AG09309 (cell line): ENCODE measurements at places on chromosomes 3 and 15.
A peak's percentile ranks its signal among the peaks of the same experiment; 100 is the strongest.

DNA sequence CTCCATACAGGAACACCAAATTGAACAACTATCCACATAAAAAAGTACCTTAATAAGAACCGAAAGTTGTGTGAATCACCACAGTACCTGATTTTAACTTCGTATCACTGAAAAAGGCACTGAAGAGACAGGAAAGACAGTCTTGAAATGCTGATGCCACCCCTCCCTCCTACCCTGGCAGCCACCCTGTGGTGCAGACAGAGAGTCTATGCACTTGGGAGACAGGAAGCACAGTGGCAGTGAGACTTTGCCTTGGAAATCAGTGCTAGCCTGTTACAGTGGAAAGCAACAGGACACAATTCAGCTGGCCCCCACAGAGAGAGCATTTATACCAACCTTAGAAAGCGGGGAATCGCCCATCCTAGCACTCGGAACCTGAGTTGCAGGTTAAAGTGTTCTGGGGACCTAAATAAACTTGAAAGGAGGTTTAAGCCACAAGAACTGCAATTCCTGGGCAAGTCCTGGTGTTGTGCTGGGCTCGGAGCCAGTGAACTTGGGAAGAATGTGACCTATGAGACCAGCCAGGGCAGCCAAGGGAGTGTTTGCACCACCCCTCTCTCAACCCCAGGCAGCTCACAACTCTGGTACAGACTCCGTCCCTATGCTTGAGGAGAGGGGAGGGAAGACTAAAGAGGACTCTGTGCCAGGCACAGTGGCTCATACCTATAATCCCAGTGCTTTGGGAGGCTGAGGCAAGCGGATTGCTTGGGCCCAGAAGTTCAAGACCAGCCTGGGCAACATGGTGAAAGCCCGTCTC, 240.1 kb downstream of the ISL2 start:
- DNase-seq: no peak

- no peak for DNase-seq
These were observed 153.6 kb upstream of the BHLHE40 start for GRCh38 chr3:4825436-4826236.

DNA sequence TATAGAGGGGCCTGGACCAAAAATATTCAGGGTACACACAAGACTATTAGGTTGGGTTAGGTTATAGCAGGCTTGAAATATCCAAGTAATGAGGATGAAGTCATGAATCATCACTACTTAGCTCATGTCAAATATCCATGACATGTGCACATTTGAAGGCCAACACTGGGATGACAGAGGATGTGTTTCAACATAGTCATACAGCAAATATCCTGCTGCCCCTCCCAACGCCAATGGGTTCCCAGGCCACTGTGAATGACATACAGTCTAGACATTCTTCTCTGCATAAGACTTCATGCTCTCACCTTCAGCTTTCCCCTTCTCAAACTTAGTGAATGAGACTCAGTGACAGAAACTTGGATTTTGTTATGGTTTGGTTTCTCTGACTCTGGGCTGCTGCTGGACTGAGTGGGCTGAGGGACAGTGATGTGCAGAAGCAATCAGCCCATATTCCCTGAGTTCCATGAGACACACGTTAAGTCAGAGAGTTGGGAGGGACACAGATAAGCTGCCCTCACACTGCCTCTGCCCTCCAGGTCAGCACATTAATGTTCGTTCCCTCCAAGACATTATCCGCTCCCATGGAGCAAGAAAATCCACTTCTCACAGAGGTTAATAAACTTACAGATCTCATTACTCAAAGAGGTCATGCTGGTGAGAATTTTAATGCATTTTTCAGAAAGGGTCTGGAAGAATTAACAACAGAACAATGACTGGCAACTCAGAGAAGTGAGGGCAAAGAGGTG, 15.4 kb downstream of the HOMER2 start:
- no peak for DNase-seq

GRCh38 chr3:12890610-12891390, 49.4 kb upstream of the RPL32 start:
- no peak for DNase-seq

GRCh38 chr15:65578904-65579728, 31.8 kb downstream of the INTS14 start:
- DNase-seq: no peak

GRCh38 chr3:43998836-43999727, 242.6 kb upstream of the TOPAZ1 start:
- no peak for DNase-seq

DNA sequence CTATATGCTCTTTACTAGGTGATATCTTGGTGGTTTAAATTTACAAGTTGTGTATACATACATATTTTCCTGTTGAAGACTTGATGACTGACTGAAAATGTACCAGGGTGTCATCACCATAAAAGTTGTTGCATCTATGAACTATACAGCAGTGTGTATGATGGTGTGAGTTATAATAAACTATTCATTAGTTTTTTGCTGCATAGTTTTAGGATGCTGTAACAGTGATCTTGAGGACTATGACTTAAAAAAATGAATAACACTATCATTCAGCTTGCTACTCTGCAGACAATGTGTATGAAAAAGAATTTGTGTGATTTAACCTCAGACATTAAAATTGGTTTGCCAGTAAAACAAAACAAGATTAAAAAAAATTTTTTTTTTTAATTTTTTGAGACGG, 49.0 kb downstream of the UBE2E2 start:
- no peak for DNase-seq

GRCh38 chr15:41656188-41656587, 4.0 kb upstream of the MGA start:
- DNase-seq: no peak

DNA sequence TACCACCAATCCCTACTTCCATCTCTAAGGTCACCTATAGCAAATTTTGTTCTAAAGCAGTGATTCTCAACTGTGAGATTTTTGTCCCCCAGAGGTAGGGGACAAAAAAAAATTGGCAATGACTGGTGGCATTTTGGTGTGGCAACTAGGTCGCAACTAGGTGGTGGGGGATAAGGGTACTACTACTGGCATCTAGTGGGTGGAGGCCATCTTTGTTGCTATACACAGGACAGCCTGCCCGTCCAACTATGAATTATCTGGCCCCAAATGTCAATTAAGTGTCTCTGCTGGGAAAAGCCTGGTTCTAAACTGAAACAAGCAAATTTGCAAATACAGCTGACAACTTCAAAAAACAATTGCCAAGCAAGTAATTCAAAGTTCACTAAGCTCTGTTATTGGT, 1.4 kb downstream of the MTMR10 start:
- no peak for DNase-seq

GRCh38 chr3:16666206-16666605, 61.0 kb upstream of the DAZL start:
- DNase-seq: no peak

- peak; percentile 24 for DNase-seq
These were observed 375.5 kb upstream of the CFAP20DC start for GRCh38 chr3:59425371-59425770.

DNA sequence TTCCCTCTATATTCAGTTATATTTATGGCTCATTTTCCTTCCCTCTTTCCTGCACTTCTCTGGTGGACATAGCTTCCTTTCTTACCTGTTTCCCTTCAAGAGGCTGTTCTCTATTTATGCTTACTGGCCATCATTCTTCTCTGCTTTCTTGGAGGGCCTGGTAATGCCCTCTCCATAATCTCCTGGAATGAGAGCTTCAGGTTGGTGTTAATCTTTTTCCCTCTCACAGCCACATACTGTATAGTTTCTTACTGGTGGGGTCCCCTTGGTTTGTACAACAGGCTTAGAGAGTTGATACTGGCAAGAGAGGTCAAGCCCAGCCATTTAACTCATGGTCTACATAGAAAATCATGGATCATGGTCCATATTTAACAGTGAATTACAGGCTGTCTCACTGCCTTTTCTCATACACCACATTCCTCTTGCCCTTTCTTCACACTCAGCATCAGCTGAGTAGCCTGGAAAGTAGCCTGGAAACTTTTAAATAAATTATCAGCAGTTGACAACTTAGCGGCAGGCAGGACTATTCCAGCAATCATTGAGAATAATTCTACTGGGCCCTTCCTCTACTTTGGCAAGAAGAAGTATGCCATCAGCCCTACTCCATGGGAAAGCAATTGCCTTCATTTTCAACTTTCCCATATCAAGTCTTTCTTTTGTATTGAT, 38.0 kb upstream of the DPH6 start:
- DNase-seq: no peak

- no peak for DNase-seq
These were observed 160.5 kb upstream of the UMPS start for GRCh38 chr3:124569761-124570160.

GRCh38 chr3:12903000-12903800, 61.8 kb upstream of the RPL32 start:
- DNase-seq: no peak

- DNase-seq: no peak
These were observed 23.8 kb upstream of the SH3BP5 start for GRCh38 chr3:15356176-15356575.

DNA sequence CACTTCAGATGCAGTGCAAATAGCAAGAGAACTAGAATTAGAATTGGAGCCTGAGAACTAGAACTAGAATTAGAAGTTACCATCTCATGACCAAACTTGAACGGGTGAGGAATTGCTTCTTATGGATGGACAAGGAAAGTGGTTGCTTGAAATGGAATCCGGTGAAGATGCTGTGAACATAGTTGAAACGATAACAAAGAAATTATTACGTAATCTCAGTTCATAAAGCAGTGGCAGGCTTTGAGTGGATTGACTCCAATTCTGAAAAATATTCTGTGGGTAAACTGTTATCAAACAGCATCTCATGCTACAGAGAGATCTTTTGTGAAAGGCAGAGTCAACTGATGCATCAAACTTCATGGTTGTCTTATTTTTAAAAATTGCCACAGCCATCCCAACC, 48.0 kb upstream of the GSK3B start:
- DNase-seq: no peak

DNA sequence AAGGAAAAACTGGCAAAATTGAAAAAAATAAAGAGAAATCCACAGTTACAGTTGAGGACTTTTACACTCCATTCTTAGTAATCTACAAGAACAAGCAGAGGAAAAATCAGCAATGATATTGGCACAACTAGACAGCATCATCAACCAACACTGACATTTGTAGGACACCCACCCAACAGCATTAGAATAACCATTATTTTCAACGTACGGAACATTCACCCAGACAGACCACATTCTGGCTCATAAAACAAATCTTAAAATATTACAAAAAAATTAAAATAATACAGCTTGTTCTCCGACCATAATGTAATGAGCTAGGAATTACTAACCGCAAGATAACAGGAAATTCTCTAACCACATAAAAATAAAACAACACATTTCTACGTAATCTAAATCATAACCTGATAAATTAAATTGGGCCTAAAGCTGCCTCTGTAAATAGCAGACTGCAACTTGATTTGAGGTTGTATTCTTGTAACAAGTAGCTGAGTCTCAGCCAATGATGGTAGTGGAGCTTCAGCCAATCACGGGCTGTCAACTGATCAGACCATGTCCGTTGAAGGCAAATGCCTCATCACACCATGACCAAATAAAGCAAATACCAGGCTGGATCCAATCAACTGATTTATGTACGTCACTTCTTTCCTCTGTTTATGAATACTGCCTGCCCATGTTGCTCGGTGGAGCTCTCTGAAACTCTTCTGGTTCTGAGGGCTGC, 9.2 kb downstream of the PLSCR4 start:
- no peak for DNase-seq

DNA sequence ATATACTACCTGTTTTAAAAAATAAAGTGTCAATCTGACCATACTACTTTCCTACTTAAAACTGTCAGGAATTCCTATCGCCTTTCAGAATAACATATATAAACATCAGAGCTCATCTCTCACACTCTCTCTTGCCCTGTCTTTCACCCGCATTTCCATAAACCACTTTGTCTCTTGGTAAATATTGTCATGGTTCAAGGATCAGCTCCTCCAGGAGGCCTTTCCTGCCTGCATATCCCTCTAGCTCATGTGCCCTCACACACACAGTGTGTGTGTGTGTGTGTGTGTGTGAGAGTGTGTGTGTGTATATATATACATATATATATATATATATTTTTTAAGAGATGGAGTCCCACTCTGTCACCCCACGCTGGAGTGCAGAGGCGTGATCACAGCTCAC, 6.7 kb downstream of the SUMF1 start:
- DNase-seq: no peak

DNA sequence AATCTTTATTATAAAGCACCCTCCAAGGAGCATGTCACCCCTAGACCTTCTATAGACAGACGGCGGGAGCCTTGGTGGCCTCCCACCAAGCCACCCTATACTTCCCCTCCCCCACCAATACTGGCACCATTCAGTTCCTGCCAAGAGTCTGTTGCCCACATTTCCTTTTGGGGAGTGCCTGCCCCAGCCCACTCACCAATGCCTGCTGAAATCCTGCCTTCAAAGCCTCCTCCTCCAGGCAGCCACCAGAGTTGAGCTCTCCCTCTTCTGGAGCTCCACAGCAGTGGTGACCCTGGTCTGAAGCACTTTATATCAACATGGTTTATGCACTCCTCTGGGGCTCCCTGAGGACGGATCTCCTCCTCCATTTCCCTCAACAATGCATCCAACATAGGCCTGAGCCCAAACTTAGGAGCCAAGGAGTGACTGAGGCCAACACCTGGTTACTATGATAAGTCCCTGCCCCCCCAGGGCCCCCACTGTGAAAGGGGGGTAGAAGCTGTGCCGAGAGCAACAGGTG, 8.8 kb downstream of the CCDC33 start:
- DNase-seq: no peak

GRCh38 chr3:21944251-21944650, 193.2 kb upstream of the ZNF385D start:
- no peak for DNase-seq

DNA sequence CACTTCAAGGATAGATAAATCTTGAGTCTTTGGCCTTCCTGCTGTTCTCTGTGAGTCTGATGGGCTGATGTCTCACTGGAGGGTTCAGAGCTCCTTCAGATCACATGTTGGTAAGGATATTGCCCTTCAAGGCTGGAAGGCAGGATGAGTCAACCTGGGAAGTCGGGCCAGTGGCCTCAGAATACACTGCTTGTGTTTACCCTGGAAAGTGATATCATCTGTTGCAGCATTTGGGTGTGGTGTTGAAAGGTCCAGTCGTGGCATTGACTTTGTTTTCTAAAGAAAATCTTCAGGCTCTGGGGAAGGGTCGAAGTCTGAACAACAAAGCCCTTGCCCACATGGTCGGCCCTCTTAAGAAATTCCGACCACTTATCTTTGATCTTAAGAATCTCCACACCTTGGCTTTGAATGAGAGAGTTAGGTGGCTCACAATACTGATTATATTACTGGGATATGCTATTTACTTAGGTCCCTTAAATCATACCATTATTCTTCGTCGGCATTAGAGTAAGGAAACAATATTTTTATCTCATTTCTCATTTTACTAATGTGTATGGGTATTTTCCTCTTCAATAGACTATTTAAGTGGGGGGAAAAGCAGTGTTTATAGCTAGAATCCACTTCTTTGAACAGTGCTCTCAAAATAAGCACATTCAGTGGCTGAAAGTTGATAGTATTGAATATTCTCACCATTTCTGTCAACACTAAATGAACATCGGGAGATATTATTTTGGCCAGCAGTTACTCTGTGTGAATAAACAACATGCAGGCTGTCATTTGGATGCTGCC, 303.9 kb upstream of the RASGRP1 start:
- peak; percentile 84 for DNase-seq

GRCh38 chr3:23096041-23096440, 107.1 kb upstream of the UBE2E2 start:
- no peak for DNase-seq

- DNase-seq: no peak
These were observed 16.0 kb downstream of the NR1D2 start for GRCh38 chr3:23961066-23961465.

GRCh38 chr3:159080256-159080655, 278.4 kb downstream of the MFSD1 start:
- no peak for DNase-seq

- no peak for DNase-seq
These were observed 226.0 kb downstream of the DIPK2A start for GRCh38 chr3:144197582-144197981.

- DNase-seq: no peak
These were observed 194.8 kb upstream of the PFN2 start for GRCh38 chr3:150165396-150166094.
